ENCODE measurements at places on chromosomes 4 and X.

GRCh38 chr4:104395168-104395614 lies 99.5 kb downstream of the CXXC4 start:
- DNase-seq: no peak

DNA sequence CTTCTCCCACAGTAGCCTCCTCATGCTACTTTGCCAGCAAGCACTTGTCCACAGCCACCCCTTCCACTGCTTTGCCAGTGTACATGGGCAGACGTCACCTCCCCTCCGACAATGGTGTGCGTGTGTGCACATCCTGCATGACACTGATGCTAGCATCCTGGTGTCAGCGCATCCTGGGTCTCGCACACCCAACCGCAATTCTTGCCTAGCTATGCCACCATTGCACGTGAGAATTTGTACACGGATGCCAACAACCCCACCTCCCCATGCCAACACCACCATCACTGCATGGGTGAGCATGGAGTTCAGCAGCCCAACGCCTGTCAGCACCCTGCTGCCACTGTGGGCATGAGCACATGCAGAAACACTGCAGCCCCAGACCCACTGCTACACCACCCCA lies 550.0 kb downstream of the STPG2 start:
- no peak for DNase-seq

GRCh38 chr4:151205722-151206121 lies 71.2 kb upstream of the PRSS48 start:
- DNase-seq: no peak

GRCh38 chr4:19386786-19387185 lies 864.9 kb upstream of the SLIT2 start:
- peak; percentile 13 for DNase-seq

DNA sequence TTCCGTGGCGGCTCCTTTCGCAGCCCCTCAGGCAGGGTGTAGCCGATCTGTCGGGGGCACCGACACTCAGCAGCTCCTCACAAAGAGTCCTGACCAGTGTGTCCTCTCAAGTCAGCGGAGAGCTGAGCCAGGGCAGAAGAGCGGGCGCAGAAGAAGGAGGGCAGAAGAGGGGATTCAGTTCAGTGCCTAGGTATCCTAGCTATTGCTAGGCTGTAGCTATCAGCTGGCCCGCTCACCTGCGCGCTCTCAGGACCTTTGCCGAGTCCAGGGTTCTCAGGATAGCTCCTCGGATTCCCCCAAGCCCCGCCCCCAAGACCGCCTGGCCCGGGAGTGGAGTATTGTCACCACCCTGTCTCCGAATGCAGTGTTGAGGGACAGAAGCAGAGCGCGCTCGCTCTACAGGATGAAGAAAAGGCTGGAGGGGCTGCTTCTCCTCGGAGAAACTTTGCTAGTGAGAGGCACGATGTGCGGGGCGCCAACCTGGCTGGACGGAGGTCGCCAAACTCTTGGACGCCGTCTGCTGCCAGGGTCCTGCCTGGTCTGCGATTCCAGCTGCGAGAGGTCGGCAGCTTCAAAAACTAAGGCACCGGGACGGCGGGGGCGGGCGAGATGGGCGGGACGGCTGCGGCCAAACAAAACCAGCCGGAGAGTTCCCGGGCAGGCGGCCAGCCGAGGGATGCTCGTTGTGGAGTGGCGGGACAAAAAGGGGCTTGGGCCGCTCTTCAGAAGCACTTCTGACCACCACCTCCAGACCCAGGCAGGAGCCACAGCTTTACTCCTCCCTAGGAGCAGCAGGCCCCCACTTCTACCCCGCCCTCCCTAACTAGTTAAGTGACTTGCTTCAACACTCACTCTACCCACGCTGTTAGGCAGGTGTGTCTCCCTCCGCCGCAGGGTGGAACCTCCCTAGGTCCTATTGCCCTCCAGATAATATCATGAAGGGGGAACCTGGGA lies at the start of gene XKRX:
XKRX (minus strand) TSS at position 258 of the 954 bp plus-strand sequence. CDS start 613 bp downstream, outside the sequence.
- peak; percentile 13 for DNase-seq

DNA sequence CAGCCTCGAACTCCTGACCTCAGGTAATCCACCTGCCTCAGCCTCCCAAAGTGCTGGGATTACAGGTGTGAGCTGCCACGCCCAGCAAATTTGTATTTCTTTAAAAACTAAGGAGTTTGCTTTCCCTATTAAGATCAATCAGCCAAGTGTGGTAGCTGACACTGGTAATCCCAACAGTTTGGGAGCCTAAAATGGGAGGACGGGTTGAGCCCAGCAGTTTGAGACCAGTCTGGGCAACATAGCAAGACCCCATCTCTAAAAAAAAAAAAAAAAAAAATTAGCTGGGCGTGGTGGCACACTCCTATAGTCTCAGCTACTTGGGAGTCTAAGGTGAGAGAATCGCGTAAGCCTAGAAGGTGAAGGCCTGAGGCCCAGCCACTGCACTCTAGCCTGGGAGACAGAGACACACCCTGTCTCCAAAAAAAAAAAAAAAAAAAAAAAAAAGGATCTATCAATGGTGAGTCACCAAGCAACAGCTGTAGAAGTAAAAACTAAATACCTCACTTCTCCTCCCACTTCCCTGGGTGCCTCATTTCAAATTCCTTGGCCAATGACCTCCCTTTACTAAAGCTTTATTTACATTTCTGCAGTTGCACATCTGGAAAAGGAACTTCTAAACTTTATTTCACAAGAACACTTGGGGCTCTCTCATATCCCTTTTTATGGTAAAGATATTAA lies 54.5 kb downstream of the LDB2 start:
- peak; percentile 86 for DNase-seq

DNA sequence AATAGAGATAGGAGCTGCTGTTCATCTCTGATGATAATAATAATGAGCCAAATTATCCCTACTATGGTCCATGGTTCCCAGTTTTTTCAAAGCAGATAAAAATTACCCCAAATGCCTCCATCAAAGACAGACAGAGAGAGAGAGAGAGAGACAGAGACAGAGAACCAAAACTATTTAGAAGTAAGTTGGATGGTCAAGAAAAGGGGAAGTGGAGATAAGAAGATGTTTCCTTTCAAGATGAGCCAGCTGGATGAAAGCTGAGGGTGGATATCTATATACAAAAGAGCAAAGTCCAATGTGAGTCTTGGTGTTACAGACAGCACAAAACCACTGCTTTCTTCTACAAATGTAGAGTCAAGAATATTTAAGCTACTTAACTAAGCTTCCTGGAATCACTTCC lies 173.9 kb downstream of the GRIA3 start:
- no peak for DNase-seq
